ENCODE measurements at places on chromosomes 5 and 9.

DNA sequence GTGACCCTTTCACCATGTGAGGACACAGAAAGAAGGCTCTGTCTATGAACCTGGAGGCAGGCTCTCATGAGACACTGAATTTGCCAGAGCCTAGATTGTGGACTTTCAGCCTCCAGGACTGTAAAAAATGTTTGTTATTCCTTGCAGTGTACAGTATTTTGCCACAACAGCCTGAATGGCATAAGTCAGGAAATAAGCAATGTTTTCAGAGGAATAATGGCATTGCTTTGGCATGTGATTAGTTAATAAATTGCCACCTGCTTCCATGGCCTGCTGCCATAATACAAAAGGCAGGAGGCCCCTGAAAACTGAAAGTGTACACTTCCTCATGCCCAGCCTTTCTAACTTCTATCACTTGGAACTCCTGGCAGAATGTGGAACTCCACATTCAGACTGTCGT, 408.1 kb downstream of the GADD45G start:
- DNase-seq: no peak

GRCh38 chr9:127384016-127384730, 12.8 kb upstream of the SLC2A8 start:
- no peak for DNase-seq

DNA sequence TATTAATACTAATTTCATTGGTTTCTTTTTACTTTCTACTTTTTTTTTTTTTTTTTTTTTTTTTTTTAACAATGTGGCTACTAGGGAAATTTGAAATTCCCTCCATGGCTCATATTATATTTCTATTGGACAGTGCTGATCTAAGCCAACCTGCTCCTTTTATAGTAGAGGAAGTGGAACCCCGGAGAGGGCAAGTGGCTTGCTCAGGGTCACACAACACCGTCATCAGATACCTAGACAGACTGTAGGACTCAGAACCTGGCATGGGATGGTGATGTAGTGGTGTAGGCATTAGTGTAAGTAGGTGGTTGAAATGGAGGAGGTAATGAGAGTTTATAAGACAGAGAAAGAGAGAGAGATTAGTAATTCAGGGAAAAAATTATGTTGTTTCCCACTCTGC, 10.8 kb downstream of the ZNF618 start:
- DNase-seq: no peak

GRCh38 chr9:5586391-5586802, 42.5 kb upstream of the RIC1 start:
- no peak for DNase-seq

- no peak for DNase-seq
Observed at GRCh38 chr9:120398286-120398685, 181.7 kb downstream of the CDK5RAP2 start.

DNA sequence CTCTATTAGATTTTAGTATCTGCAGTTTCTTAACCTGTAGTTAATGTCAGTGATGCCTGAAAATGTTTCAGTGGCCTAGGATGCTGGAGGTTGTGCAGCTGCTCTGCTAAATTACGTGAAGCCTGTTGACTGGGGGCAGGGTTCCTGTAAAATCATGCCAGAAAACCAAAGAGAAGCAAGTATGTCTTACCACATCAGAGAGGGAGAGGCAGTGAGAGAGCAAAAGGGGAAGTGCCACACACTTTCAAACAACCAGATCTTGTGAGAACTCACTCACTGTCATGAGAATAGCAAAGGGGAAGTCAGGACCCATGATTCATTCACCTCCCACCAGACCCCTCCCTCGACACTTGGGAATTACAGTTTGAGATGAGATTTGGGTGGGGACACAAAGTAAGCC, 83.9 kb upstream of the CYLC2 start:
- no peak for DNase-seq

GRCh38 chr9:5510360-5510931, at the start of gene PDCD1LG2:
Gene PDCD1LG2 (plus strand): TSS chr9:5510531. CDS start chr9:5522547, 12,016 bp downstream.
- peak; percentile 53 for DNase-seq

GRCh38 chr9:27719711-27720110, 146.4 kb upstream of the C9orf72 start:
- no peak for DNase-seq

GRCh38 chr5:104909803-104910202, 1347.2 kb upstream of the NUDT12 start:
- DNase-seq: no peak

DNA sequence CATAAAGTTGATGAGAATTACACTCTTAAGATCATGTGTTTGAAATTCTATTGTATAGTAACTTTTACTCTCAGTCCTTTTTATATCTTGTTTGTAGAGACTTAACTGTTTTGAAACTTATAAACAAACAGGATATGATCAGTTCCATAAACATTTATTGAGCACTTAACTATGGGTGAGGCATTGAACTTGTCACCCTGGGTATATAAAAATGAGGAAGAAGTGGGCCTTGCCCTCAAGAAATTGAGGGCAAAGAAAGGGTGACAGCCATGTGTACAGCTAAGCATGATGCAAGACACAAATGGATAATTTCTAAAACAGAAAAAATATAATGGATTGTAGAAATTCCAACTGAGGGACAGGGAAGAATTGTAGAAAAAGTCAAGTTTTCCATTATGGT, 15.7 kb downstream of the UNC13B start:
- DNase-seq: no peak

DNA sequence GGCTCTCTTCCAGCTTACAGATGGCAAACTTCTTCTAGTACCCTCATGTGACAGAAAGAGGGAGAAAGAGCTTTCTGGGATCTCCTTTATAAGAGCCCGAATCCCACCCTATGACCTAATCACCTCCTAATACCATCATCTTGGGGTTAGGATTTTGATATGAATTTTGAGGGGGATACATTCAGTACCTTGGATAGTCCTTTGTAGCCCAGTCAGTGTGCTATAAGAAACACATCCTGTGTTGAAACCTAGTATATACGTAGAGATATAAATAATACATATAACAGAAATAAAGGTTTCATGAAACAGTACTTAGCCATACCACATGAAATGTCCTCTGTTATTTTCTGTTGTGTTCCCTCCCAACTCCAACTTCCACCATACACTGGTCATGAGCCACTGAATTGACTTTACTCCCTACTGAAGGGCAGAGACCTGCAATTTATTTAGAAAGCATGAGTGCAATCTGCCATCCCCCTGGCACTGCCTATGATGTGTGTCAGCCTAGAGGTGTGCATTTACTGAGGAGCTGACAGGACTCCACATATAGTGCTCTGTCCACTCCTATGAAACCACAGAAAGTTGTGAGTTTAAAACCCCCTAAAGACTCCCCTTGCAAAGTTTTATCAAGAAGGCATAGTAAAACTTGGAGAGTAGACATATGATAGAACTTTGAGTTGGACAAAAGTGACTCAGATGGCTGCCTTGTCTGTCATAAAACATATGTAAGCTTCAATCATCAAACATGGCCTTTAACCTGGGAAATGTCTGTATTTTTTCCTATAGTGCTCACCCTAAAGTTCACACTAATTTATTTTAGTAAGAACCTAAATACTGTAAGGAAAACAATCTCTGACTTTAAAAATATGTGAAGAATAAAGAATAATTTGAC, 12.8 kb downstream of the PIP5K1B start:
- DNase-seq: no peak

GRCh38 chr9:110337727-110338126, at the start of gene TXNDC8:
Gene TXNDC8 (minus strand): TSS chr9:110337863.
- no peak for DNase-seq
